ENCODE measurements at places on chromosomes 12 and 14.
A peak's percentile ranks its signal among the peaks of the same experiment; 100 is the strongest.

DNA sequence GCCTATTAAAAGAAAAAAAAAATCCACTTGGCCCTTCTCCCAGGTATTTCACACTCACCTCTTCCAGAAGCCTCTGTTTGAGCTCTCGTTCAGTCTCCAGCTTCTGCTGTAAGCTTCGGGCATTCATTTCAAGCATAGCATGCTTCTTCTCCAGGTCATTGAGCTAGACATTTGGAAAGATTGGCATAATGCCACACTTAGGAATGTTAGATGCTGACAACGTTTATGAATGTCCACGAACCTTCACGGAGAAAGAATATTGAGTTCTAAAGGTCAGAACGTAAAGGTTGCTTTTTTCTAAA, 60.5 kb downstream of the PRKAB1 start:
- no peak for DNase-seq

DNA sequence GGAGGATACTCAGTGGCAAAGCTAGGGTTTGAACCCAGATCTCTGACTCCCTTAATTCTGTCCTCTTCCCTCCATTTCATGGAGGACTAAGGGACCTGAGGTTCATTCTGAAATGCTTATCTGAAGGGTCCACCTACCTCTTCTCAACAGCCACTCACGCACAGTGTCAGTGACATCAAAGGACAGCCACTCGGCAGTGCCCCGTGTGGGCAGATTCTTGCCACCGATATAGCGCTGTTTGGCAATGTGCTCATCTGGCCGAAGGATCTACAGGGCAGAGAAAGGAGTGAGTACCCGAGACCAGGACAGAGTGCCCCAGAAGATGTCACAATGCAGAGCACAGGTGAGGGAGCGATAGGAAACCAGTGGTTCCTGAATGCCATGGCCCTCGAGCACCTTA, 10.8 kb downstream of the TGFB3 start:
- DNase-seq = no peak

GRCh38 chr12:7207866-7208625, 18.6 kb downstream of the PEX5 start:
- no peak for DNase-seq

DNA sequence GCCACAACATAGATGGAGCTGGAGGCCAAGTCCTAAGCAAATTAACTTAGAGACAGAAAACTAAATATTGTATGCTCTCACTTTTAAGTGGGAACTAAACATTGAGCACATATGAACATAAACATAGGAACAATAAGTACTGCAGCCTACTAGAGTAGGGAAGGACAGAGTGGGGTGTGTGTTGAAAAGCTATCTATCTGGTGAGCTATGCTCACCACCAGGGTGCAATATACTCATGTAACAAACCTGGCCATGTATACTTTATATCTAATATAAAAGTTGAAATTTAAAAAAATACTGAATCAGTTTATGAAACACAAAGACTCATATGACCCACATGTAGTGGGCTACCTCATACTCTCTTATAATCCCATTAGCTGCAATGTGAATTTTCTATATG, 1305.0 kb downstream of the LRFN5 start:
- no peak for DNase-seq

- no peak for DNase-seq
These were observed 39.8 kb downstream of the DIO3 start for GRCh38 chr14:101600891-101601605.

DNA sequence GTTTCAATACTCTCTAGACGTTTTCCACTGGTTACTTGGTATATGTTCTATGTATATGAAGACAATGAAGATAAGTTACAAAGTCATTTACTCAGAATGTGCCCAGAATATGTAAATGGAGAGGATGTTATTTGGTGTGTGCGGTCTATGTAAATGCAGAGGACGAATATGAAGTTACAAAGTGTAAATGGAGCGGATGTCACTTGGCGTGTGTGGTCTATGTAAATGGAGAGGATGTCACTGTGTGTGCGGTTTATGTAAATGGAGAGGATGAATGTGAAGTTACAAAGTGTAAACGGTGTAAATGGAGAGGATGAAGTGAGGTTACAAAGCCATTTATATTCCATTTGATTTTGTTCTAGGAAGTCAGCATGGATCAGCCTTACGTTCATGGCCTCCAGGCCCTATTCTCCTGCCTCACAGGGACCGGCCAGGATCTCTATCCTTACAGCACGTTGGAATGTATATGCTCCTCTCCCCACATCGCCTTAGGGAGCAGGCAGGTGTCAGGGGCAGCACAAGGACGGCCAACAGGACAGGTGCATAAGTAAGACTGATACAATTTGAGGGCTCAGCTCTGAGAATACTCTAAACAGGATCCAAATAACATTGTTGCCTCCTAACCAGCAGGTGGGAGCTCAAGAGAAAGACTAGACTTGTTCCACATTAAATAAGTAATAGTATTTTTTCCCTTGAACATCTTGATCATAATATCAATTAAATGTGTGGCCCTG, 42.4 kb downstream of the GLRX5 start:
- no peak for DNase-seq

GRCh38 chr14:31760277-31760676, 199.1 kb downstream of the NUBPL start:
- DNase-seq = no peak

DNA sequence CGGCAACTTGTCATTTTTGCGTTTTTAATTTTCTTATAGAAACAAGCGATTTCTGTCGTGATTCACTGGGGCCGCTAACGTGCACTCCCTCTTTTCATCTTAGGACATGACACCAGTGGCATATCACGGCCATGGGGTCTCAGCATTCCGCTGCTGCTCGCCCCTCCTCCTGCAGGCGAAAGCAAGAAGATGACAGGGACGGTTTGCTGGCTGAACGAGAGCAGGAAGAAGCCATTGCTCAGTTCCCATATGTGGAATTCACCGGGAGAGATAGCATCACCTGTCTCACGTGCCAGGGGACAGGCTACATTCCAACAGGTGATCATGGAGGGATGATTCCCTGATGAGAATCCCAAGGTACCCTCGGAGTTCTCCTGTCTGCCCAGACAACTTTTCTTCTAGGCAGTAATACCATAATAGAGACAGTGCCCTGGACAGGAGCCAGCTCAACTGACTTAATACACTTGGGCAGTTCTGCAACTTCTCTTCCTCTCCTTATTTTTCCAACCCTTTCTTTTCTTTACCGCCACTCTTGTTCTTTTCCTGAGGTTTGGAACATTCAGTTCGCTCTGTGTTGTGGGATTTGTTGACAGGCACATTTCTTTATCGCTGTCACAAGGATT, 821 bp downstream of the TMEM106C start:
- DNase-seq = no peak

- DNase-seq = peak; percentile 6
These were observed 148.9 kb downstream of the CHST11 start for GRCh38 chr12:104605685-104606084.

DNA sequence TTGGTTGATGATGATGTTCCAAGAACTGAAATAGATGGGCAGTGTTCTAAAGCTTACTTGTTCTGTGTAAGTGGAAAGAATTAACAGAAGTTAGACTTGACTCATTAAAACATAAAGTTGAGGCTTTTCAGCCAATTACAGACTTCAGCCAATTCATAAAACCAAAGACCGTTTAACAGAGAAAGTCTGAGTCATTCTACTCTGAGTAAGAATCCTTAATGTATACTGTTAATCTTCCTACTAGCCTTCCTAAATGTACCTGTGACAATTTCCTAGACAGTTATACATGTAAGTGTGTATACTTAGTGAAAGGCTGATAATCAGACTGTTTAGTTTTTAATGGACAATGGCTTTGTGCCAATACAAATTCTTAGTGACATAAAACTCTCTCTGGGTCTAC, 681.0 kb downstream of the RPL10L start:
- DNase-seq = no peak

- DNase-seq = no peak
These were observed 356.7 kb upstream of the DIO2 start for GRCh38 chr14:80567905-80568536.

GRCh38 chr14:34667007-34667406, 37.1 kb upstream of the SNX6 start:
- no peak for DNase-seq

GRCh38 chr12:72228424-72228823, 43.7 kb upstream of the TRHDE start:
- no peak for DNase-seq

- no peak for DNase-seq
These were observed 381.6 kb downstream of the VRK1 start for GRCh38 chr14:97178781-97179180.

GRCh38 chr14:70571139-70571538, 29.3 kb downstream of the MED6 start:
- no peak for DNase-seq

DNA sequence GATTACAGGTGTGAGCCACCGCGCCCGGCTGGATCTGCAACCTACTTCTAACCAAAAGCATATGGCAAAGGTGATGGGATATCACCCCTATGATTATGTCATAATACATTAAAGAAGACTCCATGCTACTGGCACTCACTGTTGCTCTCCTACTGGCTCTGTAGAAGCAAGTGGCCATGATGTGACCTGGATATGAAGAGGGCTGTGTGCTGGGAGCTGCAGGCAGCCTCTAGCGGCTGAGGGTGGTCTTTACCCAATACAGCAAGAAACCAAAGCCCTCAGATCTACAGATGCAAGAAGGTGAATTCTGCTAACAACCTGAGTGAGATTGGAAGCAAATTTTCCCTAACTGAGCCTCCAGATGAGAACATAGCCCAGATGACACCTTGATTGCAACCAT, 34.2 kb upstream of the TRIM9 start:
- DNase-seq = no peak

GRCh38 chr12:31702047-31702446, 26.8 kb downstream of the AMN1 start:
- DNase-seq = no peak

GRCh38 chr12:90628213-90628612, 326.8 kb downstream of the CCER1 start:
- DNase-seq = no peak

DNA sequence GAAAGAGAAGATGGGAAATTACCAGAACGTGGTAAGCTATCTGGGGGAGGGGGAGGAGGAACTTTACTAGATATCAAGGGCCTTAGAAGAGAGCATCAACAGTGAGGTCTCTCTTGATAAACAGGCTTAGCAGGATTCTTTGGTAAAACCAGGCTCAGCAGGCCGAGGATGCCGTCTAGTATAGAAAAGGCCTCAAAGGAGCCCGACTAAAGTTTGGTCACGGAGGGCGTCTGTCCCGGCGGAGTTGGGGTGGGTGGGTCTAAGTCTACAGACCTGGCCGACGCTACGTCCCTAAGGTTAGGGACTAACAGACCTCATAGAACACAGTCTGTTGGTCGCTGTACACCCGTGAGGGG, 538 bp upstream of the TIGAR start:
- peak; percentile 31 for DNase-seq

DNA sequence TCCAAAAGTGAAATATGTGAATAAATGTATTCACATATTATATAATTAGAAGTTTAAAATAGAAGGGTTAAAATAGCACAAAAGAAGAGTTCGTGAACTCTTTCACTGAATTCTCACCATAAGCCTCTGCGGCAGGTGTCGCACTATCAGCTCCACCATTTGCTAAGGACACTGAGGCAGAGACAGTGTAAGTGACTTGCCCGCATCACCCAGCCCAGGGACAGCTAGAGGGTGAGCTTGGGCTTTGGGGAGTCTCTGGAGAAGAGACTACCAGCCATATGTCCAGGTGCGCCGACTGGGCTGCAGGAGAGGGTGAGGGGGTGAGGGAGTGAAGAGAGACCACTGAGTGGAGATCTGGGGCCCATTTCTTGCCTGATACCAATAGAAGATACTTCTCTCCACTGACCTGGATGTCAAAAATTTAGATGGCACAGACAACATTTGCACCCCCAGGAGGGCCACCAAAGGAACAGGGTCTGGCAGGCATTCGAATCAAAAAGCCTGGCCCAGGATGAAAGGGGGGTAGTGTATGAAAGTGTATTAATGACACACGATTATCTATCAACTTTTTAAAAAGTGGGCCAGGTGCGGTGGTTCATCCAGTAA, 28.5 kb downstream of the FAIM2 start:
- DNase-seq = no peak

GRCh38 chr12:67425394-67425793, 156.2 kb downstream of the CAND1 start:
- no peak for DNase-seq

- DNase-seq = no peak
These were observed 33.6 kb upstream of the HIF1A start for GRCh38 chr14:61661471-61662400.

- no peak for DNase-seq
These were observed 67.8 kb upstream of the SLC8A3 start for GRCh38 chr14:70256601-70257000.

DNA sequence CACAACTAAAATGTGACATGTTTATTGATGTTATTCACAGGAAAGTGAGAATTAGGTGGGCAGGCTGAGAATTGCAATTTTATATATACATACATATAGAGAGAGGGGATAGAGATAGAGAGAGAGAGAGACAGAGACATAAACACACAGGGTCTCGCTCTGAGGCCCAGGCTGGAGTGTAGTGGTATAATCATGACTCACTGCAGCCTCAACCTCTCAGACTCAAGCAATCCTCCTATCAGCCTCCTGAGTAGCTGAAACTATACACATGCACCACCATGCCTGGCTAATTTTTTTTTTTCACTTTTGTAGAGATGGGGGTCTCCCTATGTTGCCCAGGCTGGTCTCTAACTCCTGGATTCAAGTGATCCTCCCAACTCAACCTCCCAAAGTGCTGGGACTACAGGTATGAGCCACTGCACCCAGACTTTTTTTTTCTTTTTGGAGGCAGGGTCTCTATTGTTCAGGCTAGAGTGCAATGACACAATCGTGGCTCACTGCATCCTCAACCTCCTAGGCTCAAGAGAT, 49.1 kb downstream of the R3HDM2 start:
- DNase-seq = no peak

DNA sequence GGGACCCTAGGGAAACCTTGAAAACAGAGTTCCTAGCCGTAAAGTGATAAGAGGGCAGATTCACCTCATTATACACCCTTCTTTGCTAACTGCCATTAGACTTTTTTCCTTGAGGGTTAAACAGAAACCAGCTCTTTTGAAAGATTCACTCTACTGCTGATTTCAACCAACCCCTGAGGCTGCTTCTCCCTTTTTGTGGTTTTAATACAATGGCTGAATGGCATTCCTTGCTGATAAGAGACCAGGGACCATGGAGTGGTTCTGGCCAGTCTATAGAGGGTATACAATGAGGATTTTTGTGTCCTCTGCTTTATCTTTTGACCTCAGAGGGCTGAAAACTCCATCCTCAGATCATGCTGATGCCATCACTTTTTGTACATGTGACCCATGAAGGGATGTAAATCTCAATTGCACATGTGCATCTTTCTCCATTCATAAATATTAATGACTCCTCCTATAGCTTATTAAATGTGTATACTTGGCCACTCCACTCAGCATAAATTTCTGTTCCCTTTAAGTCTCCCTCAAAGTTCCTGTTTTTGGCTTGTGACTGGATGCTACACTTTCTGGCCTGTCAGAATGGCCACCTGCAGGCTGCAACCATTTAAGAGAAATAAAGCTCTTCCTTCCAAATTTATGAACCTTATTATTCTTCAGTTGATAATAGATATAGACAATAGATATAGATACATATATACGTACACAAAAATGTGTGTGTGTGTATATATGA, 233.8 kb upstream of the SEL1L start:
- DNase-seq = no peak

- no peak for DNase-seq
These were observed 37.8 kb downstream of the SLCO1A2 start for GRCh38 chr12:21296751-21297406.

- no peak for DNase-seq
These were observed 15.5 kb downstream of the RIC8B start for GRCh38 chr12:106790020-106790419.
